ENCODE measurements at places on chromosomes 13 and 19.
A peak's percentile ranks its signal among the peaks of the same experiment; 100 is the strongest.

- DNase-seq = no peak
Measured at GRCh38 chr13:65093357-65093756, 2136.8 kb downstream of the PCDH9 start.

GRCh38 chr13:22161871-22162270, 491.0 kb downstream of the FGF9 start:
- no peak for DNase-seq

DNA sequence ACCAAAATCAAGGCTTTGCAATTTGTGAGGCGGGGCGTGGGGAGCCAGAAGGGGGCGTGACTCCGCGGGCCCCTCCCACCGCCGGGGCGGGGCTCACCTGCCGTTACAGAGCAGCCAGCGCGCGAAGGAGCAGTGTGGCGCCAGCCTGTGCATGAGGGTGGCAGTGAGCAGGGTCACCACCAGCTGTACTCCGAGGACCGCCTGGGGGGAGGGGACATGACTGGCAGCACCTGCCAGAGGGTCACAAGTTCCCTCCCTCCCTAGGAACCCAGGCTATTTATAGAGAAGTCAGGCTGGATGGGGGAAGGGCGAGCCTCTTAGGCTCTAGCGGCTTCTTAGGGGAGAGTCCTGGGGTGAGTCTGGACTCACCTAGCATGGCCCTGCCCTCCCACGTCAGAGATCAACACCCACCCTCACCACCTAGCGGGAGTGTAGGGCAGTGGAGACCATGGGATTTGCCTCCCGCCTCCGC, 3.6 kb downstream of the TMEM161A start:
- DNase-seq = peak; percentile 14

- no peak for DNase-seq
Measured at GRCh38 chr19:18532168-18532890, 10.5 kb upstream of the ELL start.

DNA sequence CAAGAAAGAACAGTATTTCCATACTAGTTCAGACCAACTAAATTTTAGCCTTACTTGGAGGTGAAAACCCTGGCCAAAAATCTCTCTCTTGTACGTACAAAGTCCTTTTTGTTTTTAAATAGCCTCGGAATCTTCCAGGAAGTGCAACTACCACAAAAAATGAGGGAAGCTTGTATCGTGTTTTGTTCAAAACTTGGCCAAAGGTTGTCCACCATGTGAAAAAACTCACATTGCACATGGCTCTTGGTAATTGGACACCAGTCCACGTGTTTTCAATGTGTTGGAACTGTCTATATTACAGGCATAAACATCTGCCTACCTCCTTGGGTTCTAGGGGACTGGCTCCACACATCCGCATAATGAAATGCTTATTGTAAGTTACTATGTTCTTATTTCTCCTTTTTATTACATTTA, 15.2 kb upstream of the STRN4 start:
- DNase-seq = no peak

- peak; percentile 8 for DNase-seq
Measured at GRCh38 chr13:106619688-106620555, 52.0 kb upstream of the ARGLU1 start.

Measured in CD4-positive, alpha-beta T cell treated with Interleukin-6 at 100 ng/mL for 8 hours (primary cell).